Activated CD4-positive, alpha-beta T cell treated with anti-CD3 and anti-CD28 coated beads for 24 hours (primary cell): ENCODE measurements at places on chromosomes 12 and 14.

DNA sequence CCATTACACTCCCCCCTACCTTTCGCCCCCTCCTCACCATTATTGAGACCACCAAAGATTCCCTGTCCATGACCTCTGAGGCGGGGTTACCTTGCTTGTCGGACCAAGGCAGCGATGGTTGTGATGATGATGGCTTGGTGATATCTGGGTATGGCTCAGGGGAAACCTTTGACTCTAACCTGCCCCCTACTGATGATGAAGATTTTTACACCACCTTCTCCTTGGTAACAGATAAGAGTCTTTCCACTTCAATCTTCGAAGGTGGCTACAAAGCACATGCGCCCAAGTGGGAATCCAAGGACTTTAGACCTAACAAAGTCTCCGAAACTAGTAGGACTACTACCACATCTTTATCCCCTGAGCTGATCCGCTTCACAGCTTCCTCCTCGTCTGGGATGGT, 350.2 kb downstream of the DIO2 start:
- no peak for DNase-seq

DNA sequence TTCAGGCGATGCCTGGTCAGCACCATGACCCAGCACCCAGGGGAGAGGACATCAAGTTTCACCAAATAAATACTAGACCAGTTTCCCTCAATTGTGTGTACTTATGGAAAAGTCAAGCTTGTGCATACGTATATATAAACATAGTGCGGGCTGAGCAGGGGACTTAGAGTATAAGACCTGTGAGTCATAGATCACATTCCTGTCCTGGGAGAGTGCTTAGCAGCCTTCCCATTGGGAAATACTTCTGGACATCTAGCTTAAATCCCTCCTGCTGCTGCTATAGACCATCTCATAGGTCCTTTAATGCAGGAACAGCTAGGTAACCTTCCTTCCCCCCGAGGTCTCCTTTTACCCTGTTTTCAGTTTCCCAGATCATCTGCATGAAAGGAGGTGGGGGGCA, 51.9 kb downstream of the PRMT8 start:
- DNase-seq, result no peak

- no peak for DNase-seq
Observed at GRCh38 chr12:6090803-6091202, 33.7 kb downstream of the VWF start.

DNA sequence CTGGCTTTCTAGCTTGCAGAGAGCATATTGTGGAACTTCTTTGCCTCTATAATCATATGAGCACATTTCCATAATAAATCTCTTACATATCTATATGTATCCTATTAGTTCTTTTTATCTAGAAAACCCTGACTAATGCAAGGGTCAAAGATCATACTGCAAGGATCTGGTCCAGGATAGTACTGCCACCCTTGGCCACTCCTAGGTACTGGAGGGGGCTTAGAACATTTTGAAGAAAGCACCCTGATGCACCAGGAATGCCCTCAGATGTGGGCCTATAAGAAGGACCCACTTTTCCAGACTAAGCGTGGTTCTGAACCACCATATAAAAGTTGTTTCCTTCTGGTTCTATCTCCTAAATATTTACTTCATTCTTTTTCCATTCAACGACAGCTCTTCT, 14.6 kb downstream of the ATXN7L3B start:
- DNase-seq, result no peak

DNA sequence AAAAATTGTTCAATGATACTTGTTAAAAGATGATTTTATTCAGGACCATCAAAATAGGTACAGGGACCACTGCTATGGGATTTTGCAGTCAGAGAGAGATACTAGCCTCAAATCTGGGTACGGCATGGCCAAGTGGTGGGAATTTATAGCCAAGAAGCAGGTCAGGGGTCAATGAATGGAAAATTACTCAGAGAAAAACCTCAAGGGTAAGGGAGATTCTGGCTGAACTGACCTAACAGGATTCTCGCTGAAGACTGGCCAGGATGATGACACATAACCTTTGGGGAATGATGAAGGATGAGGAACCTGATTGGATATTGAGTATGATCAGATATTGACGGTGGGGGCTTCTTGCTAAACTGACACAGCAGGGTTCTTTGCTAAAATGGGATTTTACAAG, 32.7 kb downstream of the DEPDC4 start:
- no peak for DNase-seq

DNA sequence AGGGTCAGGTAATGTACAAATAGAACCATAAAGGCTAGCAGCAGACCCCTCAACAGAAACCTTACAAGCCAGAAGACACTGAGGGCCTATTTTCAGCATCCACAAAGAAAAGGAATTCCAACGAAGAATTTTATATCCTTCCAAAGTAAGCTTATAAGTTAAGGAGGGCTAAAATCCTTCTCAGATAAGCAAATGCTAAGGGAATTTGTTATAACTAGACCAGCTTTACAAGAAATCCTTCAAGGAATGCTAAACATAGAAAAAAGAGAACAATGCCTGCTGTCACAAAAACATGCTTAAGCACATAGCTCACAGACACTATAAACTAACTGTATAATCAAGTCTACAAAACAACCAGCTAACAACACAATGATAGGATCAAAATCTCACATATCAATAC, 130.7 kb upstream of the RPL10L start:
- no peak for DNase-seq

- DNase-seq, result no peak
Observed at GRCh38 chr12:27554421-27555186, 30.6 kb downstream of the PPFIBP1 start.

DNA sequence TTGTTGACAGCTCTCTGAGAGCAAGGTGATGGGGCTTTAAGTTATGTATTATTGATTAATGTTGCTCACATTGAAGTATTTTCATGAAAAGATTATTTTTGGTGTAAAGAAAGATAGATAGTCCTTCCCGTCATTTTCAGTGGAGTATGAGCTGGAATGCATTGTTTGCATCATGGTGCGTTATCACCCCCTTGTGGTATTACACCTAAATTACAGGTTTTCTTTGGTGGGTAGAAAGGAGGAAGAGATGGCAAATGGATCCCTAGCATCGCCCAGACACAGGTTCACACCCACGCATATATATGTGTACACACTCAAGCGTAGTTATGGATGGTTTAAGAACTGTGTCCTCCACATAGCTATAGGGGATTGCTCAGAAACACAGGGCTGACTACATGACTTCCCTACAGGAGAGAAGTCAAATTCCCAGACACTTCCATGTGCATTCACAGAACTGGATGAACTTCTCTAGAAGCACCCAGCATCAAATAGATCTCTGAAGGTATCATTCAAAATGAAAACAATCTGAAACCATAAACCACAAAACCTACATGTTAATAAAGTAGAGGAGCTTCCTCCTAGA, 14.4 kb upstream of the SERPINA10 start:
- no peak for DNase-seq

- DNase-seq, result no peak
Observed at GRCh38 chr12:6923851-6924250, 3.9 kb upstream of the ATN1 start.

DNA sequence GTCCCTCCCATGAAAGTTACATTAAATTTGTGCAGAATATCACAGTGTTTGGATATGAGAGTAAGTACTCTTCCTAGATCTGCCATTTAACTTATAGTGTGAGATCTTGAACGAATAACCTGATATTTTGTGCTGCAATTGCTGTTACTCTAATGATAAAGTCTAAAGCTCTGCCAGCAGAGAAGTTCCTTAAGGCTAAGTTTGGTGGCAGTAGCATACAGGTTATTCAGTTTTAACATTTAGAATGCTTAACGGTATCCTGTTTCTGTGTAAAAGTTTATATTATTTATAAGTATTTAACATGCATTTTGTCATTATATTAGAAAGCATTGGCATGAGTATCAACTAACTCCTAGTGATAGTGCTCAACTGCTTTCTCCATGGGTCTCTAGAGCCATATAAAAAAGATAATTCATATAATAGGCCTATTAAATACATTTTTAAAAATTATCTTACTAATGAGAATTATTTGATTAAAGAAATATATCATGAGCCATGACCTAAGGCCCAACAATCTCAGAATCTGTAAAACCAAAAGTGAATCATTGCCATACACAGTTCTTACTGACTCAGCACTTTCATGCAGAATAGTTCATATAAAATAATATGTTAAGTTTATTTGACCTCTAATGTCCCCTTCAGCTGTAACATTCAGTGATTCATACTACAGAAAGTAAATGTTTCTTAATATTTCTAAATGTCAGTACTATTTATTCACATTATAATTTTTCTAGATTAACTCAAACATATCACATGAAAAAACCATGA, 1058.6 kb downstream of the TRHDE start:
- no peak for DNase-seq

GRCh38 chr14:63860146-63860545, 7.3 kb downstream of the SYNE2 start:
- DNase-seq, result no peak

- no peak for DNase-seq
Observed at GRCh38 chr14:51022769-51023168, 72.1 kb downstream of the TRIM9 start.

GRCh38 chr12:26629864-26630263, 203.1 kb downstream of the ITPR2 start:
- DNase-seq, result no peak

- DNase-seq, result no peak
Observed at GRCh38 chr12:94073441-94074051, 74.8 kb upstream of the PLXNC1 start.

GRCh38 chr12:110224379-110225304, 56.4 kb upstream of the ATP2A2 start:
- no peak for DNase-seq

DNA sequence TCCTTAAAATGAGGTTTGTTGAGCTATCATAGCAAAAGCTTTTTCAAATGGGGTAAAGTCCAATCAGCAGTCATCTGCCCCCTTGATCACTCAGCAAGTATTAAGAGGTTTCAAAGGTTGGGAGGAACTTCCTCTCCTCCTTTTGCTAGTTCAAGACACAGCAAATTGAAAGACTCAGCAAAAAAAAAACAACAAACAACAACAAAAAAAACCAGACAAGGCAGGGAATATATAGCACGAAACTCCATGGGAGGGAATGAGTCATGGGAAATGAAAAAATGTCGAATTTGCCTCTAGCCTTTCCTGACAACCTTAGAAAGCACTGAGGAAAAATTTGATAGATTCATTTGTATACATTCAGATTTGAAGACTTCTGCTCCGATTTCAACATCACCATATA, 1.6 kb upstream of the SLC7A8 start:
- DNase-seq, result no peak

GRCh38 chr14:86574778-86575129, 1044.8 kb downstream of the FLRT2 start:
- DNase-seq, result no peak

GRCh38 chr14:72649603-72650227, 244.2 kb downstream of the DPF3 start:
- no peak for DNase-seq

DNA sequence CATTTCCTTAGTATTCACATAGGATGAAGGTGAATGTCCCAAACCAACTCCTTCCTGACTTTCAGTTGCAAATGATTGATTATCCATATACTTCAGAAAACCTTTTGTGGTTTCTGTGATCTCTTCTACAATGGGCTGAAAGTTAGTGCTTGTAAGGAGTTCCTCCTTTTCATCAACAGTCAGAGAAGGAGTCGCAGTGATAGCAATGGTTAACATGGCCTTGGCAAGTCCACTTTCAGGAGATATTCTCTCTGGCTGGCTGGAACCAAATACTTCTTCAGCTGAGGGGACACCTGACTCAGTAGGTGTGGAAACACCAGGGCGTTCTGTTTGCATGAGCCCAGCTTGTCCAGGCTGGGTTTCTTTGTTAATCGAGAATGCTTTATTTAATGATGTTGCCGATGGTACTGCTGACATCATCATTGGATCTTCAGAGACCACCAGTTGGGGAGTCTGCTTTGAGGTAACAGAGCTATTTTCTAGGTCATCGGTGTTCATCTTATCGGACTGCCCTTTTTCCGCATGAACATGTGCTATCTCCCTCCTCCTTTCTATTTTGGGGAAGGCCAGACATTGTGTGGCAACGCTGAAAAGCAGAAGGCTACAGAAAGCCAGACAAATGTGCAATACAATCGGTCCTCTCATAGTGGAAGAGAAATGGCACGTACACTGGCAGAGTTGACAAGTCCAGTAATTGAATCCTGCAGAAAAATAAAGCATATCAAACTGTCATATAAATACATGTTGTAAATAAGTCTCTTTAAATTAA, 13.1 kb downstream of the ARMH4 start:
- no peak for DNase-seq

DNA sequence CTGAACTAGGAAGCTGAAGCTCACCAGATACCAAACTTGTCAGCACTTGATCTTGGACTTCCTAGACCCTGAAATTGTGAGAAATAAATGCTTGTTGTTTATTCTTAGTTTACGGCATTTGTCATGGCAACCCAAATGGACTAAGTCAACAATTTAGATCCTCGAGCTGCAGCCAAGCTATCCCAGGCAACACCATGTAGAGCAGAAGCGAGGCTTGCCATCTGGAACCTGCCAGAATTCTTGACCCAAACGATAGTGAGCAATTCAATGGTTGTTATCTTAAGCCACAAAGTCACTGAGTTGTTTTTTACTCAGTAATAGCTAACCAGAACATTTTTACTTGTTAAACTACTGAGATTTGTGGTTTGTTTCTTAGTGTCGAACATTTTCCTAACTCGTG, 458.5 kb upstream of the FLRT2 start:
- DNase-seq, result no peak

DNA sequence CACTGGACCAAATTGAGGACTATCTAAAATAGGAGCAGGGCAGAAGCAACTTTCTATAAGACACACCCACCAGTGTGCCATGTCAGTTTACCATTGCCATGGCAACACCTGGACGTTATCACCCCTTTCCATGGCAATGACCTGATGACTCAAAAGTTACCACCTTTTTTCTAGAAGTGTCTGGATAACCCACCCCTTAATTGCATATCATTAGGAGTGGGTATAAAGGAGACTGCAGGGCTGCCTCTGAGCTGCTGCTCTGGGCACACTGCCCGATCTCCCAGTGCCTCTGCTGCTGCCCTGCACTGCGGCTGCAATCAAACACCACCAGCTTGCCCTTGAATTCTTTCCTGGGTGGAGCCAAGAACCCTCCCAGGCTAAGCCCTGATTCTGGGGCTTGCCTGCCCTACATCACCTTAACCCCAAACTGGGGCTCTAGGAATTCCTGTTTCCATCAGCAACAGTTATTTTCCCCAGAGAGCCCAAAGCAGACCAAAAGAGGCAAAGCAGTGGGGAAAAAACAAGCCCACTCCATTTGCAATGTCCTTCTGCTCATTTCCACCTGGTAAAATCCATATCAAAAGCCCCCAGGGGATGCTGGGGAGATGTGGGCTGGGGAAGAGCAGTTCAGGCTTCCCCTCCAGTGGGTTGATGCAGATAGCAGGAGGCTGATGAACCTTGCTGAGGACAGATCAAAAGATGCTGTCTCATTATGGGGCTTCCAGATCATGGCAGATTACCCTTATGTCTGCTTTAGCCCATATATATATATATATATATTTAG, 129.5 kb upstream of the NCOR2 start:
- DNase-seq, result no peak
